ENCODE measurements at places on chromosomes 1 and 21.

DNA sequence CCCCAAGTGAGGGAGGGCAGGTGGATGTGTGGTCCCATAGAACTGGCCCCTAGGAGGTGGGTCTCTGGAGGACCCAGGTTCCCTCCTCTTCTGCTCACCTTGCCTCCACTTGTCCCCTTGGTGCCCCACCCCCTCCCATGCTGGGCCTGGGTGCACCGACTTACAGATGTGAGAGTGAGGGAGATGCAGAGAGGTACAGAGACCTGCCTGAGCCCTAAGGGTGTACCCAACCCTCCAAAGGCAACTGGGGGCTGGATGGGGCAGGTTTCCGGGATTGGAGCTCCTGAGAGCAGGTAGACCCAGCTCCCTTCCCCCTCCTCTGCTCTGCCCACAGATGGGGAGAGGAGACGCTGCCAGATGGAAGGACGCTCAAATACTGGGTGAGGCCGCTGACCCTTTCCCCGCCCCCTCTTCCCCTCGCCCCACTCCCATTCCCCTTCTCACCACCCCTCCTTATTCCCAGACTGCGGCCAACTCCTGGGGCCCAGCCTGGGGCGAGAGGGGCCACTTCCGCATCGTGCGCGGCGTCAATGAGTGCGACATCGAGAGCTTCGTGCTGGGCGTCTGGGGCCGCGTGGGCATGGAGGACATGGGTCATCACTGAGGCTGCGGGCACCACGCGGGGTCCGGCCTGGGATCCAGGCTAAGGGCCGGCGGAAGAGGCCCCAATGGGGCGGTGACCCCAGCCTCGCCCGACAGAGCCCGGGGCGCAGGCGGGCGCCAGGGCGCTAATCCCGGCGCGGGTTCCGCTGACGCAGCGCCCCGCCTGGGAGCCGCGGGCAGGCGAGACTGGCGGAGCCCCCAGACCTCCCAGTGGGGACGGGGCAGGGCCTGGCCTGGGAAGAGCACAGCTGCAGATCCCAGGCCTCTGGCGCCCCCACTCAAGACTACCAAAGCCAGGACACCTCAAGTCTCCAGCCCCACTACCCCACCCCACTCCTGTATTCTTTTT lies 10.3 kb downstream of the TINAGL1 start:
- DNase-seq: no peak

DNA sequence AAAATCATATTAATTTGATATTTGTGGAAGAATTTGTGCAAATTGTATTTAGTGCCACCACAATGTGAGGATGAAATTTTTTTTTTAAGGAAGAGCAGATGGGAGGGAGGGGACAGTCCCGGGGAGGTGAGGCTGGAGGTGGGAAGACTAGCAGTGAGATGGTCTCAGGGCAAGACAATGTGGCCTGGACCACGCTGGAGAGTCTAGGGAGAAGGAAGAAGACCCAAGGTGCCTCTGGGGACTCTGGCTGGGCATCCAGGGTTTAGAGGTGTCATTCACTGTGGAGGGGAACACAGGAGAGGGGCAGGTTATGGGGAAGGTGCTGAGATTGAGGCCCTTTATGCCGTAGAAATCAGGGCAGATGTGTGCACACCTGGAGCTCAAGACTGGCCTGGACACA lies 10.3 kb upstream of the THEMIS2 start:
- DNase-seq: no peak

DNA sequence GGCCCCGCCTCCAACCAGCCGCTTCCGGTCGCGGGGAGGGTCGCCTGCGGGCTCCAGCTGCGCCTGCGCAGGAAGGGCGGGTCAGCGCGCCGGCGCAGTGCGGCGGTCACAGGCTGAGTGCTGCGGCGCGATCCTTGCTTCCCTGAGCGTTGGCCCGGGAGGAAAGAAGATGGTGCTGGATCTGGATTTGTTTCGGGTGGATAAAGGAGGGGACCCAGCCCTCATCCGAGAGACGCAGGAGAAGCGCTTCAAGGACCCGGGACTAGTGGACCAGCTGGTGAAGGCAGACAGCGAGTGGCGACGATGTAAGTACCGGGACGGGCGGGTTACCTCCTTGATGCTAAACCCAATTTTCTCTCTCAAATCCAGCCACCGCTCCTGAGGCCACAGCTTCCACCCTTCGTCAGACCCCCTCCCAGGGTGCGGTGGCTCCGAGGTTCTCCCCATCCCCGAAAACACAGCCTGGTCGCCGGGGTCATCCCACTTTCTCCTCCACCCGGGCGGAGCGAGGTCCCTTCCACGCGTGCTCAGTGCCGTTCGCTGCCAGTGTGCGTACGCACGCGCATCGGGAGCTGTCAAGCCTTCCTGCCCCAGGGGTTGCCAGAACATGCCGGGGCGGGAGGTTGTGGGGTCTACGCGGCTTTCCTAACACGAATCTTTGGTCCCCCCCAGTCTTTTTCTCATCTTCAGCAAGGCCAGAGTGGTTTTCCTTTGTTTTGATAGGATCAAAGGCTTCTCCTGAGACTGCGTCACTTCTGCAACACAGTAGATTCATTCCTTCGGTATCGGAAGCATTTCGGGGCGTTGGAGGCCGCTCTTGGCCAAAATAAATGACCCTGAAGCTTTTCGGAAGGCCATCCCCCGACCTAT lies at the start of gene SARS1:
Gene SARS1 (plus strand): TSS at position 95 of the 870 bp plus-strand sequence. CDS start 75 bp downstream, at position 170.
- peak; percentile 84 for DNase-seq

- DNase-seq: no peak
These were observed 80.6 kb upstream of the SLFNL1 start for GRCh38 chr1:41101950-41102607.

- DNase-seq: no peak
These were observed 23.5 kb upstream of the LRRN2 start for GRCh38 chr1:204709021-204709420.

Measured in HuH-7.5 (cell line).